ENCODE measurements at places on chromosomes 5 and 9.

DNA sequence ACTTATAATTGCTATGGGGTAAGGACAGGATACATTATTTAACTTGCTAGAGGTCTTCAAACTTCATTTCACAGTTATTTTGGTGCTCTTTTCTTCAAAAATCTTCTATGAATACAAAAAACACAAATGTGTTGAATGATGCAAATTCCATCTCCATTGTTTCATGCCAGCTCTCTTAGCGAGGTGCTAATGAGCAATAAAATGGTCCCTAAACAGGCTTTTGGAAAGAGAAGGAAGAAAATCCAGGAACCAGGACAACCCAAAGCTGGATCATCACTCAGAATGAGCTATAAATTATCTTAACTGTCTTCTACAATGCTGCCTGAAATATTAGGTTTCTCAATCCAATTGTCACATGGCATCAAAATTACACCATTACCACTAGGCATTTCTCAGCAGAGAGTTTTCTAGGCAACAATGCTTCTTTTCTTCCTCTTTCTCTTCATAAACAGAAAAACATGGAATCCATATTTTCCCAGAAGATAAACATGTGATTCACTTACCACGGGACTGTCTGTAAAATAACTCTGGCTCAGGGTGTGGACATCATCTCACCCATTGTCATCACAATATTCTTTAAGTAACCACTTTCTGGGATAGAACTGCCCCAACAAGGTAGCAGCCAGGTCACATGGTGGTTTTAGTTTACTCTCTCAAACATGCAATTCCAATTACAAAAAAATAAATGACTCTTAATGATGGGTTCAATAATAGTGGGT is 249.4 kb downstream of the NPR3 start:
- no peak for DNase-seq

- no peak for DNase-seq
Observed at GRCh38 chr5:39220280-39221030, 1.1 kb upstream of the FYB1 start.

DNA sequence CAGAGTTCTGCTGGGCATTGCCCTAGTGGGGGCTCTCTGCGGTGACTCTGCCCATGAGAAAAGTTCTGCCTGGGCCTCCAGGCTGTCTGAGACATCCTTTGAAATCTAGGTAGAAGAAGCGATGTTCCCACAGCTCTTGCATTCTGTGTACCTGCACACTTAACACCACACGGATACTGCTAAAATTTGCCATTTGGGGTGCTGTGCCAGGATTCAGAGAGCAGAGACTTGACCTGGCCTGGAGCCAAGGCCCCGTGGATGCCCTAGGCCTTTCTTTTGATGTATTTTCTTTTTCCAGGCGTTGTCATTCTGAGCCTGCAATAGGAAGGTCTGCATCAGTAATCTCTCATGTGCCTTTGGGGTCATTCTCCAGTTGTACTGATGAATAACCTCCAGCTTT is 89.3 kb upstream of the IL12B start:
- no peak for DNase-seq

DNA sequence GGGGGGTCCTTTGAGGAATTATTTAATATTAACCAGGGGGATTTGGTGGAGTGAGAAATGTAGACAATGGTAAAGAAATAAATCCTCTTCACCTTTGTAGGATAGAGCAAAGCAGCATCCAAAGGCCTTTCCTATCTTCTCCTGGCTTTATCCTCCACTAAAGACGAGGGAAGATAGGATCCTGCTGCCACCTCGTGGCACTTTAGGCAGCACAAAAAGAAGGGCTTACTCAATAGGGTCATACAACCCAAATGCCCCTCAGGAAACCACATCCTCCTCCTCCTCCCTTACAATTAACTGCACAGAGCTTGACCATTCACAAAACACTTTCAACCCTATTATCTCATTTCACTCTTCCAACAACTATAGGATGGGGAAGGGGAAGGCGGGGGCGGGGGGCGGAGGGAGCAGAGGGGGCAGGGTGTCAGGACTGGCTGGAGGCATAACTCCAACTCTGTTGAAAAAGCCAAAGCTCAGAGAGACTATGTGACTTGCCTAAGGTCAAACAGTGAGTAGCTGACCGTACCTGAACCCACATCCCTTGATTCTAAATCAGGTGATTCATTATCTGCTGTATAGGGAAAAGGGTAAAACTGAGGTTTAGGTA is 45.4 kb upstream of the MYOT start:
- no peak for DNase-seq

DNA sequence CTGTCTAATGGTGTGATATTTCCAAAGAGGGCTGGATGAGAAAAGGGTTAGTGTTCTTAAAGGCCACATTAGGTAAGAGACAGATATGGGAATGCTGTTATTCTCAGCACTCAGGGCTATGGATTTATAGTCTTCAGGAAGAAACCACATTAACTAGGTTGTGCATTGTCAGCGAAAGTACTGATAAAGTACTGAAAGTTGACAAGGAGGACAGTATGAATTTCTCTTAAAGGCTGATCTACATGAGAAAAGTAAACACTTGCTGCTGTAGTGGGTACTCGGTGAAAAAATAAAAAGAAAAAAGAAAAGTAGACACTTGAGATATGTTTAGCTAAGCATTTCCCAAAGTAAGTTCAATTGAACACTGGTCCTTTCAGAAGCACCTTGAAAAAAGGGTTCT is 381.0 kb upstream of the RPS23 start:
- no peak for DNase-seq

DNA sequence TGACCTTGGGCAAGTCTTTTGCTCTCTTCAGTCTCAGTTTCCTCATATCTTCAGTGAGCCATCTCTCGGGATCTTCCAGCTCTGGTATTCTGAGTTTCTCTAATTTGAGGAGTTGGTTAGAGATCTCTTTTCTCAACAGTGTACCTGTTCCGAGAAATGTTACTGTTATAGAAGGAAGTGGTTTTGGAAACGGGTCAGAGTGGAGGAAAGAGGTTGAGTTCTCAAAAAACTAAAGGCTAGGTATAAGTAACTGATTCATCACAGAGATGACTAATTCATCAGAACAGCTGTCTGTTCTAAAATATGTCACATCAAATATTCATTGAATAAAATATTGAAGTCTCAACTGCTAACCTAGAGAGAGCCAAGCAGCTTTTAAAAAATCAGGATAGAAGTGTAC is 106.6 kb downstream of the PALM2AKAP2 start:
- no peak for DNase-seq

DNA sequence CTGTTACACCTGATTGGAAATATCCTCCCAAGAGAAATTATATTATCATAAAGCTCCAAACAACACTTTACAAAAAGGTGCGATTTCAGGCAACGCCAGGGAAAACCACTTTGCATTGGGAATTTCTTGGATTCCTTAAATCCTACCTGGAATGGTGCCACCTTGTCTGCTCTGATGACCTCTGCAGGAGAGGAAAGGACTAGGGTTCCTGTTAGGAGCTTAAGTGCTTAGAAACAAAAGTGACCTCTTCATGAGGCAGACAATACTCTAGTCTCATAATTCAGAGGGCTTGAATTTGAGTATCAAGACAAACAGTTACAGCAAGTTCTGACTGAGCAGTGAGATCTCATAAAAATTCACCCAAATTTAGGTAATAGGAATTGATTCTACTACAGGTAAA is 33.9 kb upstream of the GLIS3 start:
- no peak for DNase-seq

GRCh38 chr5:25688156-25688555 is 1043.4 kb upstream of the CDH10 start:
- DNase-seq = no peak

GRCh38 chr5:104421431-104421830 is 858.8 kb upstream of the NUDT12 start:
- no peak for DNase-seq

GRCh38 chr5:68757626-68758212 is 336.1 kb upstream of the SLC30A5 start:
- DNase-seq = no peak

- no peak for DNase-seq
Observed at GRCh38 chr5:147601652-147602051, 91.8 kb upstream of the DPYSL3 start.

DNA sequence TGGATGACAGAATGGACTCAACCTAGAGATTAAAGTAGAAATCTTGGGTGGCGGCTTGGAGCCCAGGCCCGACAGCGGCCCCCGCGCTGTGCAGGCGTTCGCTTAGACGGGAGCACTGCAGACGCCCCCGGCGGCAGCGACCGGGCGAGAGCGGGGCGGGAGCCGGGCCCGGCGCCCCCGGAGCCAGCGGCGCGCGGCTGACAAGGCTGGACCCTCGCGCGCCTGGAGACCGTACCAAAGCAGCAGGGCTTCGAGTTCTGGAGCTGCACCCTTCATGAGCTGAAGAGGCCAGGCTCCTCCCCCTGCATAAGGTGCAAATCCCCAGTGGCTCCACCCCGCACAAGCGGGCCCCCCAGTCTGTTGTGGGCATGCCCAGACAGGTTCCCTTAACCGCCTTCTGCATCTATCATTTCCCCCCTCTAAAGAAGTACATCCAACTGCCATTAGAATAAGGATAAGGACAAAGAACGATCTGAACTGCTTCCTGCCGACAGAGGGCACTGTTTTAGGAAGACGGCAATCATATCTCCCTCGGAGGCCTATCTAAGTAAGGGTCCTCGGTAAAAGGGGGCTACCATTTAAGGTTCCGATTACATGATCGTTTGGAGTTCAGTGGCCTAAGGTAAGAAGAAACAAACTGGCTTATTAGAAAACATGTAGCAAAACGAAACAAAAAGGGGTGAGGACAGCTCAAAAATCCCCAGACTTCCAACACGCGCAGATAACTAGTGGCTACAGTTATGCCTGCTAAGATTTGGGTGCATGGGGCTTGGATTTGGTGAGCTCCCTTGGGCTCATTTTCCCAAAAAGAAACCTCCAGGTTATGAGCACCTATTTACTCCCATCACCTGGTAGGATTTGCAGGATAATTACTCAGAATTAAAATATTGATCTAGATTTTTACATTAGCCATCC is 66.3 kb downstream of the RGMB start:
- no peak for DNase-seq

GRCh38 chr5:74441616-74442015 is 198.9 kb downstream of the ENC1 start:
- DNase-seq = no peak

DNA sequence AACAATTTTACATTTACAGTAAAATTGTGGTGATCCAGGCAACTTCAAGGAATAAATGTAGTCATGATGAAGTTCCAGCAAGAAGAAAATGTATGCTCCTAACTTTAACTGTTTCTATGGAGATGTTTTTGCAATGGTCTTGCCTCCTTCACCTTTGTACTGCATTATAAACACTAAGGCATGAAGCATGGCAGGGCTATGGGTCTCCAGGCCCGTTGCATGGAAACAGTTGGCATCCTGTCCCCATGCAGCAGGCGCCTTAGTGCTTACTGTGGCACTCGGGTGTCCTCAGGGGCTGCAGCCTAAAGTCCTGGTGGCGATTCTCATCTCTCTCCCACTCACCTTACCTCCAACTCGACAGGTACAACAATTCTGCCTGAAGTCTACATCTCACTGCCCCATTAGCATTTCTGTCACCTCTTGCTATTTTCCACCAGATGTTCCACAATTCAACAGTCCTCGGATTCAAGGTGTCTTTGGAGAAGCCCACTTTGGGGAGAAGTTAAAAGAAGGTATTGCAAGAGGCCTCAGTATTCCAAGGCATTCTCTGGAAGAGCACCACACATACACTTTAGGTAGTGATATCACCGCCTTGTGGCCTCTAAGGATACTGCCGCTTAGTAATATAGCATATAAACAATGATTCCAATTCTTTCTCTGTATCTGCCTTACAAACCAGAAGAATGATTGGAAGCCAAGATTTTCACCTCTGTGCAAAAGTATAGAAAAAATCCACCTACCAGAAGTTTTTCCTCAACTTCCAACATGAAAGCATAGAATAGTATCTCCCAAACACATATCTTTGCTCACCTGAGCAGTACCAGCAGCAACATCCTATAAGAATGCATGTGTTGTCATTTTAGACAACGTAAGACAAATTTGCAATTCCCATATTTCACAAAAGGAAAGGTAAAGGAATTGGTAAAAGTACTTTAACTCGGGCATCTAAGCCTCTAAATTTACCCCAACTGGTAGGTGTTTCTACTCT is 5.1 kb downstream of the LIFR start:
- peak; percentile 11 for DNase-seq

GRCh38 chr5:75260708-75261107 is 24.0 kb upstream of the ANKRD31 start:
- DNase-seq = no peak

DNA sequence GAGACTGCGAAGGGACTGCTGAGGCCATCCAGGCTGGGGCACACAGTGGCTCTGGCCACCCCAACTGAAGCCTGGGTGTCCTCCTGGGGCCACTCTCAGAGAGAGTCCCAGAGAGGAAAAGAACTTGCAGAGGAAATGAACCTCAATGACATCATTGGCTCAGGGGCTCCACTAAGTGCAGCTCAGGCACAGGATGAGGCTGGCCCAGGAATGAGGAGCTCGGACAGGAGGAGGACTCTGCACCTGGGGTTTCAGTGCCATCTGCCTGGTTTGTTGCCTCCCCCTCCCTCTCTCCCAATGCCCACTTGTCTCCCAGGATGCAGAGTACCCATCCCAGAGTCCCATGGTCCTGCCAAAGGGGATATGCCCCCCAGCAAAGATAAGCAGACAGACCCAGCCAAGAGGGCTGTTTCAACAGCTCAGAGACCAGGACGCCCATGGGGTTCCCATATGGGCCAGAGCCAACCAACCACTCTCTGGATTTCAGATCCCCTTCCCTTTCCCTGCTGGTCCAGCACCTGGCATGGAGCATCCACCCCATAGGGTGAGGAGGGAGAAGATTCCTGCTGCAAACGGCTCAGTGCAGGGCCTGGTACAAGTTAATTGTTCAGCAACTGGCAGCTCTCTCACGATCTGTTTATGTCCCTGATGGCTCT is 26.9 kb upstream of the OLFM1 start:
- DNase-seq = no peak

- no peak for DNase-seq
Observed at GRCh38 chr5:18792145-18792544, 1157.9 kb downstream of the TAF11L14 start.

DNA sequence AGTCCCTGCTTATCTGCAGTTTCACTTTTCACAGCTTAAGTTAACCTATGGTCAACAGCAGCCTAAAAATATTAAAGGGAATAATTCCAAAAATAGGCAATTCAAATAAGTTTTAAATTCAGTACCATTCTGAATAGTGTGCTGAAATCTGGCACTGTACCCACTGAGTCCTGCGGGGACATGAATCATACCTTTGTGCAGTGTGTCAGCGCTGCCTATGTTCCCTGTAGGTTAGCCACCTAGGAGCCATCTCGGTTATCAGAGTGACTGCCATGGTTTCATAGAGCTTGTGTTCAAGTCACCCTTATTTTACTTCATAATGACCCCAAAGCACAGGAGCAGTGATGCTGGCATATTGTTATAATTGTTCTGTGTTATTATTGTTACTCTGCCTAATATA is 139.9 kb downstream of the GPBP1 start:
- DNase-seq = no peak

- DNase-seq = no peak
Observed at GRCh38 chr5:86030753-86031152, 587.0 kb upstream of the COX7C start.
